HCT116 (cell line): ENCODE measurements at places on chromosomes 5 and 9. TPM values are rescaled to one million over a fixed set of nuclear protein-coding genes. Genes with fewer than 3 reads are reported as not detected.

FREM1 gene
- total RNA-seq = 0.12 TPM

PCDHB13 gene
- 0.22 TPM for total RNA-seq

PRRT1B gene
- not detected for total RNA-seq

SLC36A2 gene
- not detected for total RNA-seq

SH2D3C gene
- 1.3 TPM for total RNA-seq

SPINK13 gene
- not detected for total RNA-seq

RNF180 gene
- total RNA-seq = not detected

CNTFR gene
- total RNA-seq = not detected
